ENCODE measurements at places on chromosomes 16 and 17.

DNA sequence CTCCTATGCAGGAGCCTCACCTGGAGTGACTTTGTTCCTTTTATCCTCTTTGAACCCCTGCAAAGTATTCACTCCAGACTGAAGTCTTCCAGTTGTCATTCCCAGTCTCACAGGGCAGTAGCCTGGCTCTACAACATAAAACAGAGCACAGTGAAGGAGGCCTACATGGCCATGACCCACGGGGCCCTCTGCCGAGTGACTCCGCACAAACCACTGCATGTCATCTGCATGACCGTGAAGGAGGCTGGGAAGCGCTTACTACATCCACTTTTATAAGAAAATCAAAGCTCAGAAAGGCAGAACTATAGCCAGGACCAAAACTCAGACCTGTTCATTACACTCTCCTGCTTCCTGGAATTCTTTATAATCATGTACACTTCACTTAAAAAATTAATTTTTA is 42.5 kb downstream of the BRD7 start:
- no peak for DNase-seq

GRCh38 chr16:25257470-25257955 is at the start of gene ZKSCAN2:
TSS of gene ZKSCAN2 (minus strand) at chr16:25257845. CDS start at chr16:25257127, 718 bp downstream.
- peak; percentile 51 for DNase-seq

DNA sequence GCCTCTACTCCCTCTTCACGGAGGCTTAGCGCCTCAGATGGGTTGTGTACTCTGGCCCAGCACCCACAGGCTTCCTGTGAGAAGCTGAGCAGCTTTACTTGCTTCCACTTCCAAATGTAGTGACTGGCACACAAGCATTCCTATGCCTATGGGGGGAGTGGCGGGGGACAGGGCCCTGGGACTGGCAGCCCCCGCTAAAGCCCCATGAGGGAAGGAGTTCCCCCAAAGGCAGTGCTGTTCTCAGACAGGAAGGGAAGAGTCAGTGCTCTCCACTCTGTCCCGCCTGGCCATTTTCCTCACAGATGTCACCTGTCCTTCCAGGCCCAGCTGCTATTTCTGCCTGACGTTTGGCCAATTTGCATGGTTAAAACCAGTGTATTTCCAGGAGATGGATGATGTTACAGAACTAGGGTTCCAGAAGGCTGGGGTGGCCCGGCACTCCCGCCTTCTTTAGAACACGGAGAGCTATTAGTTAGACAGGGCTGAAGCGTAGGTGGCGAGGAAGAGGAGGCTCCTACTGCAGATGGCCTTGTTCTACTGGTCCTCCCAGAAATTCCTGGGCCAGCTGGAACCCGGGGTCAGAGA is 83.9 kb upstream of the FBXO47 start:
- DNase-seq = no peak

GRCh38 chr16:12149971-12150370 is 173.4 kb downstream of the SNX29 start:
- no peak for DNase-seq

- DNase-seq = no peak
Observed at GRCh38 chr17:58364270-58364942, 12.4 kb upstream of the SUPT4H1 start.

DNA sequence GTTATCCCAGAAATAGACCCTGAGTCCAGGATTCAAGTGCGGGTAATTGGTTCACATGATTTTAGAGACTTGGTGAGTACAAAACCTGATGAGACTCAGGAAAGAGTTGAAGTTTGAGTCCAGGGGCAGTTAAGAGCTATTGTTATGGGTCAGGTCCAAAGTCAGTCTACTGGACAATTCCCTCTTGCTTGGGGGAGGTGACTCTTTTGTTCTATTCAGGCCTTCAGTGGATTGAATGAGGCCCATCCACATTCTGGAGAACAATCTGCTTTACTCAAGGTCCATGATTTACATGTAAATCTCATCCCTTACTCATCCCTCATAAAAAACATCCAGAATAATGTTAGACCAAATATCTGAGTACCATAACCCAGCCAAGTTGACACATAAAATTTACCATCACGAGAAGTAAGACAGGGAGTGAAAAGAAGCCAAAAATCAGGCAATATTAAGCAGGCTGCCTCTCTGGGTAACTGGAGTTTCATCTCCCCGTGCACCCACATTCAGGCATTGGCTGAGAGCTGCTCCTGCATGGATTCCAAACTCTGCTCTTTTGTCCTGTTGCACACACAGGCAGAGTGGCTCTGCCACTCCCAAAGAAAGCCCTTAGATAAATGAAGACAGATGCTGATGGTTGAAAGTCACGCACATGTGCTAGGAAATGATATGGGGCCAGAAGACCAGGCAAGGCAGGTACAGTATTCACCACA is 156.0 kb upstream of the SALL1 start:
- DNase-seq = no peak

DNA sequence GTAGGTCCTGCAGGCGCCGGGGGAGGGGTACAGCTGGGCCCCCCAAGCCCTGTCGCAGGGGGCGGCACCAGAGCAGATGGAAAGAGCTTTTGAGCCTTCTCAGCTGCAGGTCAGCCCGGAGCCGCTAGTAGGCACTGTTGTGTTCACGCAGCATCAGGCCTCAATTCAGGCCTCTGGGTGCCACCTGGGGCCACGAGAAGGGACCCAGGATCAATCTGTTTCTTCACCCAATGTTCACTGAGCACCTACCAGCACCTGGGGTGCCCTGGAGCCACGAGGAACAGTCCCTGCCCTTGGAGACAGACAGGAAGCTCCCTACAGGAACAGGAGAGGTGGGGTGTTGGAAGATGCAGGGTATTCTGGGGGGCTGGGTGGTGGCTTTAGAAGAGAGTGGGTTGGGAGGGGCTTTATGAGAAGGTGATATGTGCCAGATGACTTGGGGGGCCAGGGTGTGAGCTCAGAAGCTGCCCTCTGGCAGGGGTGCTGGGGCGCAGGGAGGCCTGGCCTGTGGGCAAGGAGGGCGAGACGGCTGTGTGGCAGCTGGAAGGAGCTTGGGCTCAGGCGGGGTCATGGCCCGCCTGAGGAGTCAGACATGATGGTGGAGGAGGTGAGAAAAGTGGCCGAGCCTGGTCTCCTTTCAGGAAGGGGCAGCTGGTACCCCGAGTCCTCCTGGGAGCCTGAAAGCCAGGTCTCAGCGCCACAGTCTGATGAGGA is 121.9 kb upstream of the GSE1 start:
- DNase-seq = no peak

GRCh38 chr17:77884967-77885641 is 73.4 kb upstream of the TNRC6C start:
- DNase-seq = no peak

- DNase-seq = no peak
Observed at GRCh38 chr17:31838636-31839225, 20.3 kb downstream of the COPRS start.

- DNase-seq = no peak
Observed at GRCh38 chr17:31491376-31492131, 100.1 kb downstream of the RAB11FIP4 start.

- no peak for DNase-seq
Observed at GRCh38 chr16:84884596-84885341, 65.0 kb downstream of the CRISPLD2 start.

DNA sequence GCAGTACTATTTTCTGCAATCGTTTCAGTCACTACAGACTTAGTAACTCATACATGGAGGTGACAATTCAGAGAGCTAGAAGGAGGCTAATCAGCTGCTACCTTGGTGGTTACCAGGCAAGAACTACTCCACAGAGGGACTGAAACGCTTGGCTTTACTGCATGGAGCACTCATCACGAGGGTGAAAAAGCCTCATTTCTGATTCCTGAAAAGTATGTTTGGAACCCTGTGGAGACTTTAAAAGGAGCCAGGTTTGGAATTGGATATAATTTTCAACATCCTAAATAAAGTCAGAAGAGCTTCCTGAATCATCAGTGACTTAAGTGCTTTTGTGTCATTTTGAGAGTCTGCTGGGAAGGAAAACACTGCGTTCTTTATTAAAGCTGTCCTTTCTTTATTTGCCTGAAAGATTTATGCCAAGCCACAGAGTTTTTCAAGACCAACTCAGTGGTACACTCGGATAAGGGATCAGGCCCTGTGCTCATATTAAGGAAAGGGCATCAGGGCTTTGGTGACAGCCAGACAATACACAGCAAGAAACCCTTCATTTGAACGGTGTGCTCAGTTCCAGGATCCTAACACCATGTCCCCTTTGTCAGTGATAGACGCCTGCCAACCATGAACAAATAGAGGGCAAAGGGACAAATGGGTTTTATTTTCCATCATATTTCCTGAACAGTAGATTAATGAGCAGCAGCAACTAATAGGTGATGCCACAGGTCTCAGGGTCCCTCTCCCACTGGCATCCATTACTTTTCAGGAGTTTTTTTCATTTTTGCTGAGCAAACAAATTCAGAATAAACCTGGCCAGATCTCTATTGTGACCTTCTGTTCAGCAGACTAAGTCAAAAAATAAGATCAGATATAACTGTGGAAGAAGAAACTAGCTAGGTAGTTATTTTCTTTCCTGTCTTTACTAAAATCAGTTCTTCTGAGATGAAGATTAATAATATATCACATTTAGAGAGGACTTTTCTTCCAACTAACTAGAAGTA is 80.5 kb upstream of the CLEC18B start:
- no peak for DNase-seq

GRCh38 chr17:7014995-7015958 is 2.9 kb downstream of the RNASEK start:
- DNase-seq = no peak

GRCh38 chr17:4354862-4355514 is 11.5 kb downstream of the UBE2G1 start:
- DNase-seq = no peak

DNA sequence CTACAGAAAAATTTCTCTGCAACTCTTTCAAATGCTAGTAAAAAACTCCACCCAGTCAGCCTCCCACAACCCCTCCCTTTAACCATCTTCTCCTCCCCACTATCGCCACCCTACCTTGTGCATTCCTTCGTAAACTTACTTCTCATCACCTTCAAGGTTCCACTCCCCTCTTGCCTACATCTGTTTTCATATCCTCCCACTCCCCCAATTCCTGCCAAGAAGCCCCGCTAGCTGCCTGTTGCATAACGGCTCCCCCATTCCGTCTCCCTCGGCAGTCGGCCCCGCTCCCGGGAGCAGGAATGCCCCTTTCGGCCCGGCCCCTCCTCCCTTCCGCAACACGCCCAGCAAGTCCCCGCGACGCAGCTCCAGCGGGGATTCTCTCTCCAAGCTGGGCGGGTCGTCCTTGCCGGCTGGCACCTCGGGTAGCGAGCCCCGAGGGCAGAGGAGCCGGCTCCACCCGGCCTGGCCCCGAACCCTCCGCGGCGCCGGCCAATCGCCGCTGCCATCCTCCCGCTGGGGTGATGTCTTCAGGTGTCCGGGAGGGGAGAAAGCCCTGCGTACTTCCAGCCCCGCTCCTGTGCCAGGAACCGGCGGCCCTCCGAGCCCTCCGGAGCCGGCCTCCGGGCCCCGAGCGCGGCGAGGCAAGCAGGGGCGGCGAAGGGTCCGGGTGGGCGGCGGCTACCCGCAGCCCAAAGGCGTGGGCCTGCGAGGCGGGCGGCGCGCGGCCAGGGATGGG is 1.5 kb downstream of the PHLPP2 start:
- peak; percentile 41 for DNase-seq

DNA sequence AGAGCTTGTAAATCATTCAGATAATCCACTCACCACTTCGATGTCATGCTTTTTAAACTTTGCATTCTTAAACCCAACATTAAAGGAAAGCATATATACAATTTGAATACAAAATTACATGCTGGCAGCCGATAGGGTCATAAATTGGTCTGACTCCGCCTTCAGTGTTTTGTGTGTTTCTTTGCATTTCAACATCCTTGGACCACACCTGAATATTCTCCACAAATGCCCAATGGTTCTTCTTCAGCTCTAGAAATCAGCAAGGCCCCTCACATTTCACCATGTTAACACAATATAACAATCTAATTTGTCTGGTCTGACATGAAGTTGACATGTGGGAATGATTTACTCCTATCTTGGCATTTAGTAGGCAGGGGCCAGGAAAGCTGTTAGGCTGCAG is 17.1 kb downstream of the SETD6 start:
- DNase-seq = no peak

- DNase-seq = no peak
Observed at GRCh38 chr17:77341069-77341541, 200.3 kb downstream of the SEC14L1 start.

GRCh38 chr17:79625706-79626105 is 14.9 kb upstream of the RBFOX3 start:
- no peak for DNase-seq

DNA sequence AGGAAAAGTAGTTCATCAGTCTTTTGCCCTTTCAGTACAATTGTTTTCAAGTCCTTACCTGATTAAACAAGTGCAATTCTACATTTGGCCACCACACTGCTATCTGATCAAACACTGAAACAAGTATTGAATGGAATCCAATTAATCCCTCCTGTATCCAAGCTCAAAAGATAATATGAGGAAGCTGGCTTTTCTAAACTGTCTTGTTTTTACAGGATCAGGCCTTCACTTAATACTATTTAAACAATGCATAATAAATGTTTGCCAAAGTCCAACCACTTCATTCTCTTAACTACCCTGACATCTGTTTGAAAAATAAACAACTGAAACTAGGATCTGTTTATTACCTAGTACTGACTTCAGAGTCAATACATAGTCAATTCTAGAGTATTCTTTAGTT is 131.6 kb downstream of the MRTFB start:
- no peak for DNase-seq

DNA sequence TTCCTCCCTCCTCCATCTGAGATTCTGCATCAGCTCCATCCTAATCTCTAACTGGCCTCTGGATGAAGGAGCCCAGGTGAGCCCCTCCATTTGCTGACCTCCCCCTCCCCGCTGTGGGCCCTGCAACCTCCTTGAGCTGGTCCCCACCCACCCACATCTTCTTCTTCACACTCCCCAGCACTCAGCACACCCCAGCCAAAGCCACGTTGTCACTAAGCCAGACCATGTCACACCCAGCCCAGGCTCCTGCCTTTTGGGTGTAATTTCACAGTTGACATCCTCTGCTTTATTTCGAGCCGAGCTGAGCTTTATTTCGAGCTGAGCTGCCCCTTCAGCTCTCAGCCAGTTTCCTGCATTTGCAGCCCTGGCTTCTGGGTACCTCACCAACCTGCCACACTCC is 282.7 kb upstream of the TNRC6C start:
- DNase-seq = no peak

- DNase-seq = no peak
Observed at GRCh38 chr17:28497931-28498330, 8.2 kb upstream of the FOXN1 start.

- DNase-seq = no peak
Observed at GRCh38 chr16:23521965-23522364, 11.7 kb upstream of the GGA2 start.

DNA sequence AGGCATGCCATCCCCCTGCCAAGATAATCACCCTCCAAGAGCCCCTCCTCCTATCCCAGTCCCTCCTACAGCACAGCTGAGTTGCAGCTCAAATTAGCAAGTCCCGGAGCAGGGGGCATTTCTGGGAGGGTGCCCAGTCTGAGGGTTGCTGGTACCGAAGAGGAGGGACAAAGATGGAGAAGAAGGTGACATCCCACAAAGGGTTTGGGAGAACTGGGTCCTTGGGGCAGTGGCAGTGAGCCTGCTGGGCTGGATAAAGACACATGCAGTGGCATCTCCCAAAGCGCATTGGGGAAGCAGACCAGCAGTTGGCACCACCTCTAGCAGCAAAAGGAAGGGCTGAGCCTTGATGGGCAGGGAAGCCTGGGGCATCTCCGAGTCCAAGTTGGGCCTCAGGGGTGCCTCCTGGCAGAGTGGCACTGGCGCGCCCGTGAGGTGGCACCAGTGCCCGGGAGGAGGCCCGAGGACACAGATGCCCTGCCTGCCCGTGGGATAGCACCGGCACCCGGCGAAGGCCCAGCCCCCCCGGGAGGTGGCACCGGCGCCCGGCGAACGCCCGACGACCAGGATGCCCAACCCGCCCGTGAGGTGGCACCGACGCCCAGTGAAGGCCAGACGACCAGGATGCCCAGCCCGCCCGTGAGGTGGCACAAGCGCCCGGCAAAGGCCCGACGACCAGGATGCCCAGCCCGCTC is 622 bp downstream of the TOM1L2 start:
- no peak for DNase-seq

Measured in HS-5 (cell line).